ENCODE measurements at places on chromosomes 13 and 19.
A peak's percentile ranks its signal among the peaks of the same experiment; 100 is the strongest.

DNA sequence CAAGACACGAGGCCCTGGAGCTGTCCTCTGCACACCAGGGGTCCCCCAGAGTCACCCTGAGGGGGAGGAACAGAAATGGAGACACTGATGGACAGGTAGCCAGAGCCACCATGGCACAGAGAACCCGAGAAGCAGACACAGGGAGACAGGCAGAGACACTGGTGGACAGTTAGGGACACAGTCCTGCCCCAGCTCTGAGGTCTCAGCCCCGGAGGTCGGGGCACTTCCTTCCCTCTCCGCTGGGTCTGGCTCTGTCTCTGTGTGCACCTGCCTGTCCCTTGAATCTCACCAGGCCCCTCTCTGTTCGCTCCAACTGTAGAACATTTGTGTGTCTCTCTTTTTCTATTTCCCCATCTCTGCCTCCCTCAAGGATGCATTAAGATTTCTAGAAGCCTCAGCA, 4.6 kb downstream of the KLK14 start:
- no peak for DNase-seq

GRCh38 chr19:33578697-33579096, 43.1 kb upstream of the CHST8 start:
- no peak for DNase-seq

DNA sequence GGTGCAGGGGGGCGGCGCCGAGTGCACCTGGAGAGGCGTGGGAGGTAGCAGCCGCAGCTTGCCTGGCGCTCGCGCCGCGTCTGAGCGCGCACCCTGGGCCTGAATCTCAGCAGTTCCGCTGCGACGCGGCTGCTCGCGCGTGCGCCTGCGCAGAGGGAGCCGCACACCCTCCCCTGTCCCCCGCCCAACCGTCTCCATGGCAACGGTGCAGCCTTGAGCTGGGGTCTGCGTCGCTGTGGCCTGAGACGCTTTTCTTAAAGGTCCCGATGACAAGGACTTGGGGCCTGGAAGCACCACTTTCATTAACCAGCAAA, at the start of gene PNMA8B:
Gene PNMA8B (minus strand): TSS at position 82 of the 314 bp plus-strand sequence. CDS start 402 bp downstream, outside the sequence.
- DNase-seq, result peak; percentile 14

GRCh38 chr19:47767349-47767748, 11.2 kb upstream of the SELENOW start:
- no peak for DNase-seq

GRCh38 chr19:5286465-5287029, 54.1 kb downstream of the PTPRS start:
- DNase-seq, result no peak

DNA sequence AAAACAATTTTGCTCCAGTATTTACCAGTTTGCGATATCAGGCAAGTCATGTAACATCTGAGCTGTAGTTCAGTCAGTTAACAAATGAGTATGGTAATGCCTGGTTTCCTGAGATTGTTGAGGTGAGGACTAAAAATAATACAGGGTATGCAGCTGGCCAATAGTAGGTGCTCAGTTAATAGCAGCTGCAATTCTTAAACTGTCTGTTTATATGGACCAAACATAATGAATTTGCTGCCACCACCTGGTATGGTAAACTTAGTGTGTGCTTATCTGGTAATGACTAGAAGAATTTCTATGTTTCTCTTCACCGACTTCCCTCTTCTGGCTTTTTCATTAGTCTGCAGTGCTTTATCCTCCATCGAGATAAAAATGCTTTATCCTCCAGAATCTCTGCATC, 9.1 kb downstream of the ZMYM2 start:
- no peak for DNase-seq

DNA sequence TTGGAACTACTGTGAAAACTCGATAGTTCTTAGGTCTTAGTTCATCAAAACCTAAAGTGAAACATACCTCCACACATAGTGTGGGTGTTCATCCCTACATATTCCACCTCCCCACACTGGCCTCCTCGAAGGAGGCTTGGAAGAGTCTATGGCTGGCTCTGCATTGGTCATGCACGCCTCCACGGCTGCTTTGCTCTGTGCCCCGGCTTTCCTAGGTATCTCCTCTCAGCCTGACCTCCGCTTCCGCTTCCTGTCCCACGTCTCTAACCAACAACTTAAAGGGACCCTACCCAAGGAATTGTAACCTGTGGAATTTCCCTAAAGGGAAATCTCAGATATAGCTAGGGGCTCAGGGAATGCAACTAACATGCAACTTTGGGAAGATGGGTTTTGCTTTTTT, 79.7 kb upstream of the MBNL2 start:
- DNase-seq, result no peak

DNA sequence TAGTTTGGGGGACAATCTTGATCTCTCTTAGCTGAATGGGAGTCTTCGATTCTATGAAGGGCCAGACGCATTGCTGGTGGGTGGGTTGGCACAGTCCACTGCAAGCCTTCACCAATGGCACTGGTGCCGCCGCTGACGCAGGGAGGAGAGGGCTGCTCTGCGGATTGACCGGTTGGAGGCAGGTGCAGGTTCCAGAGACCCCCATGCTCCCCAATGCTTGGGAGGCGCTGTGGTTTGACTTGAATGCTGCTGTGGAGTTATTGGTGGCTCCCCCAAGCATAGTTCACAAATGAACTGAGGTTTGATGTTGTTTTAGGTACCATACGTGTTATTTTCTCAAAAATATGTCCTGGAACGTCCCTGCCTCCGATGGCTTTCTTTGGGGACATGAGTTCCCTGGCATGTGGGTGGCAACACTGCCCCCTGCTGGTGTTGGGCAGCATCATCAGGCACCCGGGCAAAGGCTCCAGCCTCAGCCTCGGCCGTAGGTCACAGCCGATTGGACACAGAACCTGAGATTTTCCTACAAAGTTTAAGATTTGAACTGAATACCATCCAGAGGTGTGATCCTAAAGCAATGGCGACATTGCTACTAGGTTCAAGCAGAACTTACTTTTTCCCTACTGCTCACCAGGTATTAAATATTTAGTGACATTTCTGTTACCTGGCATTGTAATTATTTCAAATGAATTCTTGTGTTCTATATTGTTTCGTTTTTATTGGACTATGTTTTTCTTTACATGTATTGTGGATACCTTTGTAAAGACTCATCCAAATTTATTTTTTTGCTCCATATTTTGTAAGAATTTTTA, 95.5 kb downstream of the ANKRD10 start:
- peak; percentile 55 for DNase-seq

- DNase-seq, result no peak
Observed at GRCh38 chr19:15621801-15622200, 6.8 kb downstream of the CYP4F8 start.

DNA sequence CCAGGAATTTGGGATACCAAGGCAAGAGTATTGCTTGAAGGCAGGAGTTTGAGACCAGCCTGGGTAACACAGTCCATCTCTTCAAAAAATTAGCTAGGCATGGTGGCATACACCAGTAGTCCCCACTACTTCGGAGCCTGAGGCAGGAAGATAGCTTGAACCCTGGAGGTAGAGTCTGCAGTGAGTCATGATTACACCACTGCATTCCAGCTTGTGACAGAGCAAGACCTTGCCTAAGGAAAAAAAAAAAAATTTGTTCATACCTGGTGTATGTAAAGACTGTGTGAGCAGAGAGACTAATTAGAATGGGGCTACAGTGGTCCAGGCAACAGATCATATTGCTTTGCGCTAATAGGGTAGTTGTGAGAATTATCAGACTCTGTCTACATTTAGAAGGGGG, 778.3 kb upstream of the PCDH20 start:
- no peak for DNase-seq

GRCh38 chr13:105627270-105627669, 908.2 kb downstream of the EFNB2 start:
- no peak for DNase-seq

DNA sequence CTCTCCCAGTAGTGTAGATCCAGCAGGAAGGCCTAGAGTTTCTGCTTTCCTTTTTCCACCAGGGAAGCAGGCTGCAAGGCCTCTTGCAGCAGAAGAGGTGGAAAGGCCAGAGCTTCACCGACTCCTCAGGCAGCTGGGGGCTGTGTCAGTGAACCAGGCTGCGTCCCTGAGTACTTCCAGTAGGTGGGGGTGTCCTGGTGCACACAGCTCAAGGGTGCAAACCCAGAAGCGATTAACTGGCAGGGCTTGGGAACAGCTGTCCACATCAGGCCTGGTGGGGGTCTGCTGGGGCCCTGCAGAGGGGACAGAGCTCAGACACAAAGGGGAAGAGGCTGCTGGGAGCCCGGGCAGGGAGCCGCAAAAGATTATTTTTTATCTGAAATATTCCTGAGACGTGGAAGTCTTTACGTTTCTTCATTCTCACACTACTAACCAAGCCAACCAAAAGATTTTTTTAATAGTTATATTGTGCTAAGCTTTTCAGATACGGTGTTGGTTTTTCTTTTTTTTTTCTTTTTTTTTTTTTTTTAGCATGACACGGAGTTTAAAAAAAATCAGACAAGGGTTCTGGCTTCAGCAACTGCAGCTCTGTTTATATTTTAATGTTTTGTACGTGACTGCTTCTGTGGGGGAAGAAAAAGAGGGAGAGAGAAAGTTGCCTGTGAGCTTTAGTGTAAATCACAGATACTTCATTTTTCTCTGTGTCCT, 11.0 kb downstream of the TSHZ3 start:
- DNase-seq, result peak; percentile 7

DNA sequence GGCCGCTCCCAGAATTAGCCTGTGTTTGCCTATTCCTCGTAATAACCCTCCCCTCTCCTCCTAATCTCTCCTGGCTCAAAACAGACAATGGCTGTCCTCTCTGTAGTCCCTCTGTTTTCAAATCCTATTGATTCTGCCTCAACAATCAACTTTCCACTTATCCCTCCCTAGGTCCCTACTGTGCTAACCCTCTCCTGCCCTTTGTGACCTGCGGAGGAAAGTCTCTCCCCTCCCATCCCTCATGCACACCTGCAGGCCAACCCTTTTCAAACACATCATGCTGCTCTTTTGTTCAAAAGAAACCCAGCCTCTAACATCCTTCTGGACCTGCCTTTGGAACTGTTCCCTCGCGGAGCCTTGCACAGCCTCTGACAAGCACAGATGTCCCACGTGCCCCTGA, 37.3 kb downstream of the CILP2 start:
- no peak for DNase-seq

GRCh38 chr13:113904411-113904810, 40.5 kb upstream of the GAS6 start:
- no peak for DNase-seq

DNA sequence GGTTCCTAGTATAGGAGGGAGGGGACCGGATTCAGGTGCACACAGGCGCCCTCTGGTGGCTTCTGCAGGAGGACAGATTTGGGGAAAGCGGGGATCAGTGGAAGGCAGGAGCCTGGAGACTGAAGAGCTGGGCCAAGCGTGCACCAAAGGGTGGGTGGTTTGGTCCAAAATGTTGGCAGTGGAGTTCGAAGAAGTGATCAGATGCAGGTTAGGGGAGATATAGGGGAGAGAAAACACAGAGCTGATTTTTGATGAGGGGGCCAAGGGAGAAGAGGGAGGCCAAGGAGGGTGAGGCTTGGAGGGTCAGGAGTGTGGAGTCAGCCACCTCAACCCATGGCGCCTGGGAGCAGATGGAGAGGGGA, 6.8 kb upstream of the CARM1 start:
- DNase-seq, result peak; percentile 56

GRCh38 chr19:17824339-17824738, 3.0 kb upstream of the INSL3 start:
- no peak for DNase-seq

- no peak for DNase-seq
Observed at GRCh38 chr13:105969761-105970160, 565.7 kb downstream of the EFNB2 start.

DNA sequence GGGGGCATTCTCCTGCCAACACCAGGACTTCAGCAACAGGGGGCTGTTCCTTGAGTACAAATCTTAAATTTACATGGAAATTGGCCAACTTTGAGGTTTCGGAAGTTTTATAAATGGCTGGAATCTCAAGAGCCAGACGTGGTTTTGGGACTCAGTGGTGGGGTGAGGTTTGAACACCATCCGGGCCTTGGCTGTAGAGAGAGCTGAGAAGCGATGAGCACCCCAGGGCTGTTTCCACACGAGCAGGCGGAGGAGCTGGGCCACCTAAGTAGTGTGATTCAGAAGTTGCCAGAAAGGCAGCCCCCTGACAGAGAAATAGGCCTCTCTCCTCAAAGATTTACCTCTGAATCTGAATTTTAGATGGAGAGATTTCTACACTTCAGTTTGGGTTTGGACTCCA, 89.0 kb downstream of the FGF9 start:
- no peak for DNase-seq

- no peak for DNase-seq
Observed at GRCh38 chr13:112368883-112369282, 7.3 kb upstream of the SPACA7 start.

GRCh38 chr19:29289020-29289419, 76.1 kb upstream of the UQCRFS1 start:
- no peak for DNase-seq

Data from stimulated activated CD8-positive, alpha-beta memory T cell treated with anti-CD3 and anti-CD28 coated beads, Interleukin-7, amount 100 ng/mL, for 4 hours (primary cell).